GM20000 (cell line): ENCODE measurements at places on chromosomes 11 and 22.

- DNase-seq = no peak
Observed at GRCh38 chr11:43784866-43785265, 95.8 kb upstream of the ALKBH3 start.

- DNase-seq = no peak
Observed at GRCh38 chr11:113855803-113856202, 19.6 kb downstream of the USP28 start.

DNA sequence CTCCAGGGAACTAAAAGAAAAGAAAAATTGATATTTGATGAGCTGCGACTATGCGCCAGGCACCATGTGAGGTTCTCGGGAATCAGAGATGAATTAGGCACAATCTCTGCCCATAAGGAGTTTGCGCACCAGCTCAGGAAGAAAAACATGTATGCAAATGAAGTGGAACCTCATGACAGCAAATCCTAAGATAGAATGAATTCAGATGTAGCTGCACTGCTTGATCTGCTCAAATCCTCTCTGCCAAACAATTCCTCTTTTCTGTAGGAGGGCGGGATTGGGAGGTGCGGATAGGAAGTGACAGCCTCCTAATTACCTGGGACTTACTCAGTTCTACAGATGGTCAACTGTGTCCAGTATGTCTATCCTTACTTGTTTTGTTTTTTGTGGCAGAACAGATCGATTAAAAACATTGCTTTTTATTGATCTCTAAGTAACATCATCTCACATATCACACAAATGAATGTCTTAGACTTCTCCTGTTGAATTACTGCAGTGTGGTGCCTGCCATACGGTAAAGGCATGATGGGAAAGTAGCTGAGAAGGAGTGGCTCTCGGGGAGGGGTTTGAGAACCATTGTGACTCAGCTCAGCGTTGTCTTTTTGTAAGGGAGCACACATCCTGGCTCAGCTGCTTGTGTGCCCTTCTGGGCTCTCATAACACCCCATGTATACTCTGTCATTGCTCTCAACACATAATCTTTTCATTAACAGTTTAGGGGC is 13.9 kb downstream of the CRTAM start:
- DNase-seq = no peak

DNA sequence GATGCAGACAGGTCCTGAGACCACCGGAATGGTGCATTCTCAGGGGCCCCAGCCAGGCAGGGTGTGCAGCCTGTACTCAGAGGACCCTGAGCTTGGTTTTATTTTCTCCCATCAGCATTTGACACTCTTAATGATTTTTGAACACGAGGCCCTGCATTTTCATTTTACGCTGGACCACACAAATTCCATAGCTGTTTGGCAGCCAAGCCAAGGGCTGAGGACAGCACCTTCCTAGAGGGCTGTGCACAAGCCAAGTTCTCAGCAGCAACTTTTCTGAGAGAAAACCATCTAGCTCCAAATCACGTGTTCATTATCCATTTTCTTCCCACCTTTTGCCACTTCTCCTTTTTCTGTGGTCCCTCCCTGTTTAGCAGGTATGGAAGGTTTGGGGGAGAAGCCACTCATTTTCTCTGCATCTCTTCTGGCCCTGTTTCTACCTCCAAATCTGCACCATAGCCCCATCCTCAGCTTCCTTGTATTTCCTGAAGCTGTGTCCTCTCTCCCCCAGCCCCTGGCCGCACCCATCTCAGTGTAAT is 60.4 kb downstream of the TRAF6 start:
- DNase-seq = no peak

GRCh38 chr11:9664276-9665171 is 647 bp downstream of the SWAP70 start:
- DNase-seq = peak; percentile 52

GRCh38 chr11:126924376-126925040 is 76.1 kb downstream of the KIRREL3 start:
- DNase-seq = no peak

DNA sequence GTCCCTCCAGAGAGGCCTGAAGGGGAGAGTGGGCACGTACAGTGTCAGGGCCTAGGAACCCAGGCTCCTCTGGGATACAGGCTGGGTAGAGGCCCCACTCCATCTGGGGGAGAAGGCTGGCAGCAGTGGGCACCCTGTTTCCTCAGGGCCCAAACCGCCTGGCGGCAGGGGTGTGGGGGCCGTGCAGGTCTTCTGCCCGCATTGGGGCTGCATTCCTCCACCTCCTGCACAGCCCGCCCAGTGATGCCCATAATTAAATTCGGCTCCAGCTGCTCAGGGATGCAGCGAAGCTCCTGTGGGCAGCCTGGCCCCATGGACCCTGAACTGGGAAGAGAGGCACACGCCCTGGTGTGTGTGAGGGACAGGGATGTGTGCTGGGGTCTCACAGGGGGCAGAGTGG is 35.4 kb downstream of the KCNQ1OT1 start:
- DNase-seq = no peak

- DNase-seq = no peak
Observed at GRCh38 chr11:73662445-73663157, 16.2 kb downstream of the PLEKHB1 start.

DNA sequence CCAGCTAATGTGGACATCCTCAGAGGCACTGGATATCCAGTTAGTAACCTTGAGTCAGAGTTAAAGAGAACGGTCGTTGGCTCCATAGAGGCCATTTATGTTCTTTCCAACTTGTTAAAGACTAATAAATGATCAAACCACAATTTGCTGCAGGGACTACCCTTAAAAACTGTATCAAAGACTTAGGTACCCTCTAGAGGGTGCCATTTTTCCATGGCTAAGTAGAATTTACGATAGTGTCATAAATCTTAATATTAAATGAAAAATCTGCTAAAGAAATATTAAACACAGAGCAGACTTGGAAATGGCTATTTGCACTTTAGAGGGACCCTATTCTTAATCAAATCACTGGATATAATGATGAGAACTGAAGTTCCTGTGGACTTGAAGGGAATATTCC is 685.2 kb upstream of the CHORDC1 start:
- no peak for DNase-seq

- no peak for DNase-seq
Observed at GRCh38 chr11:33701302-33702230, 940 bp upstream of the C11orf91 start.

GRCh38 chr11:43498561-43498960 is 139.8 kb downstream of the TTC17 start:
- DNase-seq = no peak

GRCh38 chr11:125078016-125078415 is 14.9 kb downstream of the SLC37A2 start:
- DNase-seq = no peak

GRCh38 chr22:46902998-46903916 is 140.8 kb downstream of the TBC1D22A start:
- no peak for DNase-seq

DNA sequence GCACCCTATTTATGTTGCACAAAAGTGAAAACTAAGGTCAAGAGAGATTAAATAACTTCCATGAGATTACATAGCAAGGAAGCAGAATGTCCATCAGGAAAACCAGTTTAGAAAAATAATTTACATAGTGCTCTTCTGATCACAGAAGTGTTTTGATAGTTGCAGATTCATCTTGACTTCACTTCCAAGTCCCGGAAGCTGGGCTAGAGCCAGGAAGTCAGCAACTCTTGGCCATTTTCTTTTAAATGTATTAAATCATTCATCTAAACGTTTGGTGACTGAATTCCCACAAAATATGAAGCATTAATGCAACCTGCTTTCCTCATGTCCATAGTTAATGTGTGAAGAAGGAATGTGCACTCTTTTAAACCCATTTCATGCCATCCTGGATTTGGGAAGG is 29.7 kb downstream of the APLP2 start:
- DNase-seq = no peak

DNA sequence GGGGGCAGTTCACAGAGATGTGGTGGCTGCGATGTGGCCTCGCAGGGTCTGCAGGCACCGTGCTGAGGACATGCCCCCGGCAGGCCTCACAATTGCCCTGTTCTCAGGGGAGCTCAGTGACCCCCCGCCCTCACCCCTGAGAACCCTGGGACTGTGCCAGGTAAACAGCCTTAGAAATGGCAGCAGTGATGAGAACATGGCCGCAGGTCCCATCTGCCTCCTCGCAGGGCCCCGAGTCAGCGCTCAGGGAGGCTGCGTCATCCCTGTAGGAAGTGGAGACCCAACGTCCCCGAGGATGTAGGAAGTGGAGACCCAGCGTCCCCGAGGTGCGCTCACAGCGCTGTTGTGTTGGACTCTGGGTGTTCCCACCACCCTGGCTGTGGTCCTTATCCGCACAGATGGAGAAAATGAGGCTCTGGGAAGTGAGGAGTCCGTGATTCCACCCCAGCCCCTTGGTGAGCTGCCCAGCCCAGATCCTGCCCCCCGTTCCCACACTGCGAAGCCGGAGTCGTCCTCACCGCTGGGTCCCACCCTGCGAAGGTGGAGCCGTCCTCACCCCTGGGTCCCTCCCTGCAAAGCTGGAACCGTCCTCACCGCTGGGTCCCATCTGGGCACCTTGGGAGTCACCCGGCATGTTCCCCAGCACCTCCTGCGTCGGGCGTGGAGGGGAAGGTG is 1086.8 kb downstream of the BRD1 start:
- no peak for DNase-seq

- no peak for DNase-seq
Observed at GRCh38 chr22:47859881-47860525, 1097.6 kb downstream of the TBC1D22A start.

DNA sequence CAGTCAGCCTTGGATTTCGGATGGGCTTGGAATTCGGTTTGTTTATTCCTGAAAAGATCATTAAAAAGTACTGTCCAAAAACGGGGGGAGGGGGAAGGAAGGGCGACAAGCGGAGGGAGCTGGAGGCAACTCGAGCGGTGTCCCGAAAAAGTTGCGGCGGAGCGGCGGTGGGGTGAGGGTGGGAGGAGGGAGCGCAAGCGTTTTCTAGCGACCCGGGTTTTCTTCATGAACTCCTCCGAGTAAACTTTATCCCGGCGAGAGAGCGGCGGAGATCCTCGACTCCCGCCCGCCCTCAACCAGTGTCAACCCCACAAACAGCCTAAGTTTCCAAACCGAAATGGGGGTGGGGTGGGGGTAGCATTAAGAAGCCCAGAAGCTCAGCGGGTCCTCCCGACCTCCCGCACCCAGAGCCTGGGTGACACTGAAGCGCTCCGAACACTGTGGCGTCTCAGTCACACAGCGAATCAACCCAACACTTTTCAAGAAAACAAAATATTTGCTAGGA is 133.0 kb upstream of the C11orf58 start:
- DNase-seq = peak; percentile 36

DNA sequence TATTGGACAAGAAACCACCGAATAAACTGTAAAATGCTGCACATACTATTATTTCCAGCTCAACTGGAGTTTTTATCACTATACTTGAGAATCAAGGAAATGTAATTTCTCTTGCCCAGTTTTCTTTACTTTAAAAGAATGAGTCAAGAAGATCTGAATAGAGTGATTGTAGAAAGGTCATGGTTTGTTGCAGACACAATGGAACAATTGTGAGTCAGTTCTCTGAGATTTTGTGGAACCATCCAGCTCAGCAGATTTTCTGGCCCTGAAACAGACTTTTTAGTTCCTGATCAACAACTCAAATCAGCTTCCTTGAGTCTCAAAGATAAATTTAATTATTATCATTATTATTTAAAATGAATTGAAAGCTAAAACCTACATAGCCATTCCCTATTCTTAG is 1.3 kb downstream of the TCN1 start:
- no peak for DNase-seq

- DNase-seq = peak; percentile 87
Observed at GRCh38 chr22:42720263-42721044, at the start of gene A4GALT. A4GALT (minus strand) TSS chr22:42720870; CDS start chr22:42693951, 26,919 bp downstream.

- DNase-seq = no peak
Observed at GRCh38 chr11:46386005-46386578, 4.6 kb downstream of the MDK start.

DNA sequence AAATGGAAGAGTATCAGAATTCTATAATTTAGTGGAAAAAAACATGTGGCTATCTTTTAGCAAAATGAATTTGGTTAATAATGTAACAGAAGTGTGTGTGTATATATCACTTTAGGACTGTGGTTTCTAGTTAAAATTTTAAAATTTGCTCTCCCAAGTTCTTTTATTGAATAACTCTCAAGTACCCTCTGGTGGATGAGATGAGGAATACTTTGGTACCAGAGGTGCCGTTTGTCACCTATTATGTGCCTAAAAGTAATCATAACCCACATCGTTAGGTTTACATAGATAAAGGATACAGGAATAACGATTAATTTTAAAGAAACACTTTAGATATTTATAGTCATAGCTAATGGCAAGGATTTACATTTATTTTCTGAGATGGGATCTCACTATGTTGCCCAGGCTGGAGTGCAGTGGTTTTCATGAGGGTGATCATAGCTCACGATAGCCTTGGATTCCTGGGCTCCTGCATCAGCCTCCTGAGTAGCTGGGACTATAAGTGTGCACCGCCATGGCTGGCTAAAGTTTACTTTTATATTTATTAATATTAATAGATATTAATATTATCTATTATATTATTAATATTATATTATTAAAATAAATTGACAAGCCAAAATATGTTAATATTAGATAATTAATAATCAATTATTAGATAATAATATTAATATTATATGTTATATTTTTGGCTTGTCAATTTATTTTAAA is 66.7 kb upstream of the CAPRIN1 start:
- DNase-seq = no peak

- DNase-seq = no peak
Observed at GRCh38 chr11:60870733-60871377, 3.5 kb downstream of the ZP1 start.

GRCh38 chr11:65383778-65384177 is 1.3 kb upstream of the SLC25A45 start:
- DNase-seq = no peak

DNA sequence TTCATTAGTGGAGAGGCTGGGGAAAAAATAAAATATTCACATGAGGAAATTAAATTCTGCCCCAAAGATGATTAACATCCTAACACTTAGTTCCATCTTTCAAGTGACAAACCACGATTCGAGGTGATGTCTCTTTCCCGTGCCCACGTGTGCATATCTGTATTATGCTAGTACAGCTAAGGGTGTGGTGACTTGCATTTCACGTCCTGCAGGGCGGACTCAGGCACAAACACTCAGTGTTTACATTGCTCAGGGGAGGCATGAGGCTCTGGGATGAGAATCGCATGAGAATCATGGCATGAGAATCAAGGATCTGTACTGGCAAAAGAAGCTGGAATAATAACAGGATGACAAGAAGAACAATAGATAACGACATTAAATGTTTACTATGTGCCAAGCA is 179.4 kb downstream of the NTM start:
- no peak for DNase-seq

DNA sequence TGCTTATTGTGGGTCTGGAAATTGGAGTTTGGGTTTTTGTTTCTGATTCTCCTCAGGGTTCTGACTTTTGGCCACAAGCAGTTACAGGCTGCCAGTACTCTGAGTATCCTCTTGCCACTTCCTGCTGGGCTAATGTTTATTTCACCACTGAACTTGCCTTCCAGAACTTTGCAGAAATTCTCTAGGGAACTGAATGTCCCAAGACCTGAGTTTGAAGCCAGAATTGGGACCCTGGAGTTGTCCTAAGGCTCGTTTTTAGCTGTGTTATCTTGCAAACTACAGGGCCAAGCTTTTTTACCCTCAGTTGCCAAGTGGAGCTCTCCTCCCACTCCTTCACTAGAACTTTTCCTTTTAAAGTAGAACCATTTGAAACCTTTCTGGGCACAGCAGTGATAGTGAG is 89.9 kb downstream of the FAT3 start:
- DNase-seq = no peak
